ENCODE measurements at places on chromosomes 12 and 14.
A peak's percentile ranks its signal among the peaks of the same experiment; 100 is the strongest.

DNA sequence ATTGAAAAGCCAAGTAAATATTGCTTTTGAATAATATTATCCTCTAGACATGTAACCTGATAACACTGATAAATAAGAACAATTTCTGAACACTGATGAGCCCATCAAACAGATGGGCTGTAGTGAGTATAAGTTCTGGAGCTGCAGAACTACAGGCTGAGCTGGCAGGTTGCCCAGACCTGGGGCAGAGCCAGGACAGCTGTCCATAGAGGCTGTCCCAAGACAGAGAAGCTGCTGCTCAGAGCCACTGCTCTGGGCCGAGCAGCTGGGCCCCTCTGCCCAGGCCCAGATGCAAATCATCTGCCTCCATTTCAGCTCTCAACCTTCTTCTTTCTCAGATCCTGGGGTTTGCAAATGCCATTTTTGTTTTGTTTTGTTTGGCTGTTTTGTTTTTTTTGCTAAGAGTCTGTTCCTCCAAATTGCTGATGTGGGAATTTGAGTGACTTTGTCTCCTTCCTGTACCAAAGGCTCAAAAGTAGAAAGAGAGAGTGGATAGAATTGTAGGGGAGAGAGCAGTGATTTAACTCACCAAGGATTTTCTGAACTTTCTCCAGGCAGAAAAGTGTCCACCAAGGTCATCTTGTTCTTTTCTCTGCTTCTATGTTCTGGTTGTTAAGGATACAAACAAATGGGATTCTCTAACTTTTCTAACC lies 4.0 kb upstream of the TESPA1 start:
- no peak for DNase-seq

- no peak for DNase-seq
Observed at GRCh38 chr14:23640524-23641141, 4.5 kb downstream of the DHRS2 start.

GRCh38 chr12:123916729-123917128 lies 55.9 kb downstream of the CCDC92 start:
- DNase-seq, result no peak

GRCh38 chr14:78975734-78976133 lies 805.6 kb downstream of the NRXN3 start:
- no peak for DNase-seq

- DNase-seq, result no peak
Observed at GRCh38 chr14:37642125-37642524, 46.7 kb downstream of the TTC6 start.

- no peak for DNase-seq
Observed at GRCh38 chr12:94763462-94763861, 113.1 kb upstream of the TMCC3 start.

DNA sequence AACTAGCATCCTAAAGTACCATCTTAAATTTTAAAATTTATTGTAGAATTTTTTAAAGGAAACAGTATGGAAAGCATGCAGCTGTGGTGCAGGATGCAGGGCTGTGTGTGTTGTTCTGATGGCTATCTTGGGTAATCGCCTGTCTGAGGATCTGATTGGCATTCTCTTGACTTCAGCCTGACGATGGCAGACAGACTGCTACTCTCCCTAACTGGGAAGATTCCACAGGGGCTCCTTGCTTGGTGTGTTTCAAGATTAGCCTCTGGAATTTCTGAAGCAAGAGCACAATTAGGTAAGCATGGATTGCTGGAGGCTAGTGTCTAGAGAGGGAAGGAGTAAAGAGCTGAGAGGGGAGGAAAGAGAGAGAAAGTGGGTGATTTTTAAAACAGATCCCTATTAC lies 696.8 kb upstream of the LRFN5 start:
- DNase-seq, result no peak

DNA sequence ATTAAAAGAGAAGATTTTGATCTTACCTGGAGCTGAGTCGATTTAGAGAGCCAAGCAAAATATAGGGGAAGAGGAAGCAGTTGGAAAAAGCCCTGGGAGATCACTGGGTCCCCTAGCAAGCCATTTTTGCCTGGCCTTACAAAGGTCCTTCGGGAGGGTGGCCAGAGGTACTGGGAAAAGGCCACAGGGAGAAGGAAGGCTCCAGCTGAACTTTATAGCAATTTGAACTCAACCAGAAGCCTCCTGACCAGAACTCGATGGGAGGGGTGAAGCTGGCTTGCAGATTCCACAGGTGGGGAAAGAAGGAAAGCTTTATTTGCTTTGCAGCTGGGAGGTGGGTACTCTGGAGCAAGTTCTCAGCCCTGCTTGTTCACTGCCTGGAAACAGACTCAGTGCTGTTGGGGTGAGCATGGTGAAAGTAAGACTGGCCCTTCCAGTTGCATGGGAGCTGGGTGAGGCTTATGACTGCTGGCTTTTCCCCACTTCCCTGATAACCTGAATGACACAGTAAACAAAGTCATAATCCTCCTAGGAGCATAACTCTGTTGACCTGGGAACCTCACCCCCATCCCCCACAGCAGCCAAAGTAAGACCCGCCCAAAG lies 855.8 kb downstream of the FSCB start:
- DNase-seq, result no peak

GRCh38 chr14:91144425-91145145 lies 30.7 kb downstream of the DGLUCY start:
- DNase-seq, result no peak

GRCh38 chr12:65199604-65200003 lies 30.2 kb downstream of the LEMD3 start:
- DNase-seq, result no peak

DNA sequence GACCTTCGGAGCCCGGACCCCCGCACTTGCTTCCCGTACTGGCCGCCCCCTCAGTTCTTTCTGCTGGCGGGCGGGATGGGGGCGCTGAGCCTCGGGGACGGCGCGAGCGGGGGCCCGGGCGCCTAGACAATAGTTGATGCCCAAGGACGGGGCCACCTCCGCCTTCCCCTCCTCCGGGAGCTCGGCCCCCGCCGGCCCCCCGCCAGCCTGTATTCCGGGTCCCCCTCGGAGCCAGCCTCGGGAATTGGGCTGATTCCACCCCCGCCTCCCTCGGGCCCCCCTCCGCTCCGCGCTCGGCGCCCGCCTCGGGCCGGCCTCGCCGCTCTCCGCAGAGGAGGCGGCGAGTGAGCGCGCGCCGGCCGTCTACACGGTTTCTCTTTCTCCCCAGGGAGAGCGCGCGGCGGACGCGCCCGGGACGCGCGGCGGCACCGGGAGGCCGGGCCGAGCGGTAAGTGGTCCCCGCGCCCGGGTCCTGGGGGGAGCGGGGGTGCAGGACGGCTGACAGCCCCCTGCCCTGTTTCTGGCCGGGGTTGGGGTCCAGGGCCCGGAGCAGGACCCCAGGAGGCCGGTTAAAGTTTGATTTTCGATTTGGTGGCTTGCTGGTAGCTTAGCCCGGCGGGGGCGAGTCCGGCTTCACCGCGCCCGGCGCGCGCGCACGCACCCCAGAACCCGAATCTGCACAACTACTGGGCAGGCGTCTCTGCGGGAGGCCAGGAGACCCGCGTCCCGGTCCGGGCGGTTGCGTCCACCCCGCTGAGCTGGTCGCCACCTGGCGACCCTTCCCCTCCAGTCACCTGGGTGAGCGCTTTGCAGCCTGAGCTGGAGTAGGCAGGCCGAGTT lies 413.7 kb downstream of the PCNX1 start:
- no peak for DNase-seq

- DNase-seq, result no peak
Observed at GRCh38 chr12:90090929-90091651, 382.5 kb upstream of the ATP2B1 start.

DNA sequence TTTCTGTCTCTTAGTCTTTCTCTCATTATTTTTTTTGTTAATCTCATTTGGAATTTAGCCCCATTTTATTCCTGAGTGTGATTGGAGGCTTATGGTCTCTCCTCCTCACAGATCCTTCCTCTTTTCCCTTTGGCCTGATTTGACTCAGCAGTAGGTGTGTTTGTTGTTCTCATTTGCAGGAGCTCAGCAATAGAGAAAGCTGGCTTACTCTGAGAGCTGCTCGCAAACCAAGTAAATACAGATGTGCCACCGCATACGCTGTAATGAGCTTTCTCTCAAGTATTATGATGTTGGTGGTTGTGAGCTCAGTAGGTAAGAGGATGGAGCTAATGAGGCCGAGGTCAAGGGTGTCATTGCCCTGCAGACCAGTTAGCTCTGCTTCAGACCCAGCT lies 206.5 kb downstream of the ETV6 start:
- no peak for DNase-seq

DNA sequence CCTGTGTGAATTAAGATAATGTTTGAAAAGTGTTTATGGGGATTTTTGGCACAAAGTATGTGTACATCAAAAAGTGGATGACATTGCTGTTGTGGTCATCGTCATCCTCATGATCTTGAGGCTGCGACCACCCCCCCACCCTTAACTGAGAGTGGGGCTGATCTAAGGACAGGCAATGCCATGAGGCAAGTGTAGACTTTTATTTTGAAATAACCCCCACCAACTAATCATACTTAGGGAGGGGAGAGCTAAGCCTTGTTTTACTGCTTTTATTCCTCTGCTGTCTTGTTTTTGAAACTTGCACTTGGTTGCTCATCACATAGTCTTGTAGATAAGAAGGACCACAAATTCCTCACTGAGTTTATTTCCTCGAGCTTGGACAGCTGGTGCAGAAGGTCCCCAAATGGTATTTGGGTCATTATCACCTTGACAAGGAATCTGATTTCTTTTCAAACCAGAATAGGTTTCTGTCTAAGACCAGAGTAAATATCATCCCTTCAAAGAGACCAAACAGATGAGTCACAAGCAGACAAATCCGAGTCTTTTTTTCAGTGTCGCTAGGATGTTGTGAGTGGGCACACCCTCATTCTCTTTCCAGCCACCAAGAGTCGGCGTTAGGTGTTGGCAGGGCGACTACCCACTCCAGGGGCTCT lies 23.9 kb upstream of the SMOC1 start:
- DNase-seq, result no peak

DNA sequence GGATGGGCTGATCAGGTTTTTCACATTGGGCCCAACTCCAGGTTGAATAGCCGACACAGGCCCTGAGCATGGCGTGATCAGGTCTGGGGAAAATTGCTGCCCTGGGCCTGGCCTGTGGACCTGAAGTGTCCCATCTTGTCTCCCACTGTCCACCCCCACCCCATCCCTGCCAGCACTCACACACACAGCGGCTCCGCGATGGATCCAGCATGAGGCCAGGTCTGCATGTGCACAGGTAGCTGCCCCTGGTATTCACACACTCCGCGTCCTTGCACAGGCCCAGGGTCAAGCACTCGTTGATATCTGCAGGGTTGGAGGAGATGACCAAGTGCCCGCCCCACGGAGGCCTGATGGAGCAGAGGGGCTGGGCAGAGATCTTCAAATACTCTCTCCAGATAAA lies 38.7 kb downstream of the ISCA2 start:
- DNase-seq, result no peak

GRCh38 chr12:107406932-107407331 lies 278.7 kb upstream of the PWP1 start:
- no peak for DNase-seq

DNA sequence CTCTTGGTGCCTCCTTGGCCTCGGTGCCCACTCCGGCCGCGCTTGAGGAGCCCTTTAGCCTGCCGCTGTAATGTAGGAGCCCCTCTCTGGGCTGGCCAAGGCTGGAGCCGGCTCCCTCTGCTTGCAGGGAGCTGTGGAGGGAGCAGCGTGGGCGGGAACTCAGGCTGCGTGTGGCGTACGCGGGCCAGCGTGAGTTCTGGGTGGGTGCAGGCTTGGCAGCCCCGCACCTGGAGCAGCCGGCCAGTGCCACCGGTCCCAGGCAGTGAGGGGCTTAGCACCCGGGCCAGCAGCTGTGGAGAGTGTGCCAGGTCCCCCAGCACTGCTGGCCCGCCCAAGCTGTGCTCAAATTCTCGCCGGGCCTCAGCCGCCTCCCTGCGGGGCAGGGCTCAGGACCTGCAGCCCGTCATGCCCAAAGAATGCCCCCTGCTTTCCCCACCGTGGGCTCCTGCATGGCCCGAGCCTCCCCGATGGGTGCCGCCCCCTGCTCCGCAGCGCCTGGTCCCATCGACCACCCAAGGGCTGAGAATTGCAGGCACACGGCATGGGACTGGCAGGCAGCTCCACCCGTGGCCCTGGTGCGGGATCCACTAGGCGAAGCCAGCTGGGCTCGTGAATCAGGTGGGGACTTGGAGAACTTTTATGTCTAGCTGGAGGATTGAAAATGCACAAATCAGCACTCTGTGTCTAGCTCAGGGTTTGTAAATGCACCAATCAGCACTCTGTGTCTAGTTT lies 129.2 kb downstream of the PAWR start:
- DNase-seq, result no peak

DNA sequence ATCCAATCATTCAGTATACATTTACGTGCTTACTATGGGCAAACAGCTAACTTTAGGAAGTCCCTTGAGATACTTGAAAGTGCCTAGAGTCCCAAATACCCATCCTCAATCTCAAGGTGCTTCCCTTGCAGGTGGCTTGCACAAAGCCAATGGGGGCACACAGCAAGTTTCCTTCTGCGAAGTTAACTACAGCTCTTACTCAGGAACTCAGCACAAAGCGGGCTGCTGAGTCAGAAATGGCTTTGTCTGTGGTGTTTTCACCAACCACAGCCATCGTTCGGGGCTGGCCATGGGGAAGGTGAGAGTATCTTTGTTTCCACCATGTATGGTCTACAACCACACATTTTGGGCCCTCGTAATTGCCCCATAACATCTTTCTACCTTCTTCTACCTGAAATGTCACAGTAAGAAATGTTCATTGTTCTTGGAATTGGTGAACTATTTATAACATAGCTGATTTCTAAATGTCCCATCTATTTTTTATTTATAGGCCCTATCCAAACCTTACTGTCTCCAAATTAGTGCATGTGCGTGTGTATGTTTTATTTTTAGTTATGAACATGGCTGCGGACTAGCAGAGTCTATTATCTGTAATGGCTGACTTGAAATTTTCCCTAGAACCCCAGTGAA lies 13.9 kb downstream of the MFAP5 start:
- peak; percentile 64 for DNase-seq

DNA sequence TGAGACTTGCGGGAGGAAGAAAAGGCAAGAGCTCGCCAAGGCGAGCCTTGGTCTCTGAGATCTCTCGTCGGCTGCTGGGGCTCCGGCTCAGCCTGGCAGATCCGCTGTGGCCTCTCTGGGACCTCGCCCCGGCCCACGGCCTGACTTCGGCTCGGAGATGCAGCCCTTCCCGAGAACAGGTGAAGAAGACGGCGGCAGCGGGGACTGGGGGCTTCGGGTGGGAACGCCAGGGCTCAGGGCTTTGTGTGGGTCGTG lies 6.0 kb upstream of the HOXC9 start:
- DNase-seq, result no peak

Data from GM18507 (cell line).